CMK (cell line): ENCODE measurements at places on chromosomes 5 and 9.

- no peak for DNase-seq
Observed at GRCh38 chr9:96150324-96151227, 151.4 kb downstream of the HSD17B3 start.

DNA sequence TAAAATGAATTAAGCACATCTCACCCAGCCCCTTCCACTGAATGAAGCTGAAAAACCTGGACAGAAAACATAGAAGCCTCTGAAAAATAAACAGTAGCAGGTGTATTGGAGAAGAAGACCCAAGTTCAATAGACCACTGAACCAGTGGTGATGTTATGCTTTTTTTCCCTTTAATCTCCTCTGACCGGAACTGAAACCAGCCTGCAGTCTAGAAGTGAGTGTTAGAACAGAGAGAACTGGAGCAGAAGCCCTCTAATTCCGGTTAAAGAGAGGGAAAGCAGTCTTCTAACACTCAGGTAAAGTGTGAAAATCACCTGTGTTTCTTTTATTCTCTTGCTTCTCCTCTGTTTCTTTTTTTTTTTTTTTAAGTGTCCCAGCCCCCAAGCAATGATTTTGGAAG is 83.5 kb upstream of the CCL21 start:
- DNase-seq: no peak

DNA sequence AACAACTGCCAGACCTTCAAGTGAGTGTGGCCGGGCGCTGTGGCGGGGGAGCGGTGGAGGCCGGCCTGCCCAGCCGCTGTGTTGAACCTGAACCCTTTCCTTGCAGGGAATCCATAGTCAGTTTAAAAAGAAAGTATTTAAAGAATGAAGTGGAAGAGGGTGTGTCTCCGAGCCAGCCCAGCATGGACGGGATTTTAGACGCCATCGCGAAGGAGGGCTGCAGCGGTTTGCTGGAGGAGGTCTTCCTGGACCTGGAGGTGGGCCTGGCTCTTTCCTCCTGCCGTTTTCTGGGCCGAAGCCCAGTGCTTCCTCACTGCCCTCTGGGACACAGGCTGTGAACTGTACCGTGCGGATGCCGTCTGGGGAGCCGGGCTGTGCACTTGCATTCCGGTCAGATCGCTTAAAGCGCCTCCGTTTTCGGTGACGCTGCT is 19.1 kb downstream of the EXOC3 start:
- no peak for DNase-seq

DNA sequence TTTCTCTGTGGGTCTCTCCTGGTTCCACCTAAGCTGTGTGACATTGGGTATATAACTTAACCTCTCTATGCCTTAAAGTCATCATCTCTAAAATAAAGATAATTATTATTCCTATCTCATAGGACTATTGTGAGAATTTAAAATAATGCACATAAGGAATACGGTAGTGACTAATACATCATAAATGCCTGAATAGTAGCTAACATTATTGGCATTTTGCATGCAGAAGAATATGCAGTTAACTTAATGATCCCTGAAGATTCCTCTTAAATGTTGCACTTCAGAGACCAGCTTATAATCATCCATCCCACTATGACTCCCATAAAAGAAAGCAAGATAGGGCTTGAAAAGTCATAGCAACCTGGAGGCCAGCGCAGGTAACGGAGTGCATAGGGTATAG is 32.4 kb downstream of the OXCT1 start:
- DNase-seq: no peak

DNA sequence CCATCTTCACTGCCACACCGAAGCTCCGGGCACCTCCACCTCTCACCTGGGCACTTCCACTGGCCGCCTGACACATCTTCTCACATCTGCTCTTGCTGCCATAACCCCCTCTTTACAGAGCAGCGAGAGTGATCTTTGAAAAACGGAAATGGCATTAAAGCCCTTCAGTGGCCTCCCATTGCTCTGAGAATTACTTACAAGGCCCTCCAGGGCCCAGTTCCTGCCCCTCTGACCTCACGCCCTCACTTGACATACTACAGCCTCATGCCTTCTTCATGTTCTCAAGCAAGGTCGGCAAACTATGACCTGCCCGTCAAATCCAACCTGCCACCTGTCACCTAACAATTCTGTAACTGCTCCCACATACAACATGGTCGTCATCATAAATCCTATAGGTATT is 187.3 kb downstream of the NR3C1 start:
- no peak for DNase-seq

DNA sequence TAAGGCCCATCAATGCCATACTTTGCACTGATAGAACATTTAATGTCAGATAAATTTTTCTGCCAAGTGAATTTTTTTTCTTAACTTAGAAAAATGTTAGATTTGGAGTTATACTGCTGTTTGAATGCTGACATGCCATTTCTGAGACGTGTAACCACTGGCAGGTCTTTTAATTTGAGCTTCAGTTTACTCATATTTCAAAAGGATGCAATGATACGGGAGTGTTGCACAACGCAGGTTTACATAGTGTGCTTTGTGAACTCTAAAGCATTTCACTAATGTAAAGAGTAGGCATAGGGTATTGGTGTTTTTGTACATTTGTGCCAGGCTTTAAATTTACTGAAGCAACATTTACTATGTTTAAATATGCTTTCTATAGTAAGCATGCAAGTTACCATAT is 4.2 kb downstream of the ZBTB43 start:
- no peak for DNase-seq

DNA sequence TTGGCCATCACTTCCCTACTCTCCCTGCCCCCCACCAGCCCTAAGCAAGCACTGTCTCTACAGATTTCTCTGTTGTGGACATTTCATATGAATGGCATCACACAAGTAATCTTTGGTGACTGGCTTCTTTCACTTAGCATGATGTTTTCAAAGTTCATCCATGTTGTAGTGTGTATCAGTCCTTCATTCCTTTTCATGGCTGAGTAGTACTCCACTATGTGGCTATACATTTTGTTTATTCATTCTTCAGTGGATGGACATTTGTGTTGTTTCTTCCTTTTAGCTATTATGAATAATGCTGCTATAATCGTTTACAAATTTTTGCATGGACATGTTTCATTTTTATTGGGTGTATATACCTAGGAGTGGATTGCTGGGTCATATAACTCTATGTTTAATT is 84.1 kb downstream of the DAP start:
- DNase-seq: no peak

- no peak for DNase-seq
Observed at GRCh38 chr5:165139262-165139661, 1633.8 kb downstream of the MAT2B start.

- no peak for DNase-seq
Observed at GRCh38 chr9:89592213-89592815, 12.5 kb upstream of the GADD45G start.

DNA sequence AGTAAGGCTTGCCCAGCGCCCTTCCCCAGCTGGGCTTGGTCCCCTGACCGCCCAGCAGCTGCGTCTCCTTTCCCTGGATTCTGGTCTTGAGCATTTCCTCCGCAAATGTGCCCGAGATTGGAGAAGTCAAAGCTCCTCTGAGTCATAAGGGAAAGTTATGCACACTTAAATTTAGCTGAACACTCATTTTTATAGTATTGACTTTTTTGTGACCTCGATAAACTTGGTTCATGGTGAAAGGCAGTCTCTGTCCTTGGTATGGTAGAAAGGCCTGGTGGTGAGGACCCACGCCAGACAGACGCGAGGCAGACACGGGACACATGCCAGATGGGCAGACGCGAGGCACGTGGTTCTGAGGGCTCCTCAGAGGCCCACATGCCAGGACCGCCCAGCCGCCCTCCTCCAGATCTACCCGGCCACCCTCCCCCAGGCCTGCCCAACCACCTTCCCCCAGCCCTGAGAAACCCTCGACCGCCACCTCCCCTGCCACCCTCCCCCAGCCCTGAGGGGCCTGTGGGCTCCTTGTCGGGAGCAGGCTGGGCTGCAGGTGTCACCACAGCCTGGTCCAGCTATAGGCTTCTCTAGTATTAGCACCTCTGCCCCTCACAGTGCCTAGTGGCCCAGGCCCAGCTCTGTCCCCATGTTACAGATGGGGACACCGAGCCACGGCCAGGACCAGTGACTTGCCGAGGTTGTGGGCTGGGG is 60.9 kb upstream of the CACNA1B start:
- no peak for DNase-seq

GRCh38 chr5:159768243-159768642 is 148.0 kb upstream of the ADRA1B start:
- DNase-seq: no peak

GRCh38 chr5:88785746-88786565 is 97.0 kb downstream of the MEF2C start:
- DNase-seq: no peak

GRCh38 chr5:56833325-56833724 is 18.0 kb downstream of the MAP3K1 start:
- no peak for DNase-seq

DNA sequence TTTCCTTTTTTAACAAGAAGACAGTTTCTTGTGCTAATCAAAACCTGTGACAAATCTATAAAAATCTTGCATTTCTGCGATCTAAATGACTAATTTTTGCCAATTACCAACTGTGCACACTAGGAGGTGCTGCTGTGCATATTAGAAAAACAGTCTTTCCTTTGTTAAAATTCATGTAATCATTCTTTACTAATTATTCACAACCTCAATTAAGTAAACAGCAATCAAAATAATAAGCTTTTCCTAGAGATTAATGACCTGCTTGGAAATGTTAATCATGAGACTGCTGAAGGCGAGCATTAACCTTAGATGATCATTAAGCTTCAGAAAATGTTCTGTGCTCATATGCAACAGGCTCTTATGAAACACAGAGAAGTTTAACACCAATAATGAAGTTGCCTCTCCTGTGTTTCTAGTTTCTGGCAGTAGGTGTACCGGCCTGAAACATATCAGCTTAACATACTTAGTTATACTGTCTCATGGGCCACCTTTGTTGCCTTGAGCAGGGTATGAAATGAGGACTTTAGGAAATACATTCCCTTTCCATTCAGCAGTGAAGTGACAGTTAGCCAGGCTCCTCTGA is 17.7 kb downstream of the RFESD start:
- DNase-seq: no peak

DNA sequence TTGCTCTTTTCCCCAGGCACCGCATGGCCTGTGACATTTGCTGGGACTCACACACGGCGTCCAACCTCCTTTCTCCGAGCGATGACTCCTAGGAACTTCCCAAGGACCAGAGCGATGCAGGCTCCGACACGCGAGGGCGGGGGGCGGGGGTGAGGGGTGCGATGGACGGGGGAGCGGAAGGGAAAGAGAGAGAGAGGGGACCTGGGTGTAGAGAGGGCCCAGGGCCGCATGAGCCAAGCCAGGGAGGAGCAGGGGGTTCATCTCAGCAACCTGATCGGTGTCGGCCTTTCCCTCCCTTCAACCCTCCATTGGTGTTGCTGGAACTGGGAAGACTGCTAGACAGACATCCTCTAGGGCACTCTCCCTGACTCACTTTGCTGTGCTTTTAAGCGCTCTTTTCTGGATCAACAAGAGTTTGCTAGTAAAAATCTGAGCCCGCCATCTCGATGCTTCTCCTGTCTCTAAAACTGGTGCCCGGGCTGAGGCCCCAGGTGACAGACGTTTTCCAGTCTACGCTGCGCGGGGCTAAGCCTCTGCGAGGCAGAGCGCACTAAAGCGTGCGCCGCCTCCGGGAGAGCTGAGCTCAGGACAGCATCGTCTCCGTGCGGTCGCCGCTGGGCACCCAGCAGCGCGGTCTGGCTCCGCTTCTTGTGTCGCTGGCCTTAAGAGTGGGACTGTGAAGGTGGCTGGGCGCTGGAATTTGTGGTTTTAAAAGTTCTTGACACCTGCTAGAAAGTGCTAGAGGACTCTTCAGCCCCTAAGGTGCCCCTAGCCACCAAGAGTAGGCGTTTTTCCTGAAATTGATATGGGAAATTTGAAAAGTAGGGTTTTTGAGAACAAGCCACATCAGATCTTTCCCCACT is 1.0 kb upstream of the TSLP start:
- no peak for DNase-seq

DNA sequence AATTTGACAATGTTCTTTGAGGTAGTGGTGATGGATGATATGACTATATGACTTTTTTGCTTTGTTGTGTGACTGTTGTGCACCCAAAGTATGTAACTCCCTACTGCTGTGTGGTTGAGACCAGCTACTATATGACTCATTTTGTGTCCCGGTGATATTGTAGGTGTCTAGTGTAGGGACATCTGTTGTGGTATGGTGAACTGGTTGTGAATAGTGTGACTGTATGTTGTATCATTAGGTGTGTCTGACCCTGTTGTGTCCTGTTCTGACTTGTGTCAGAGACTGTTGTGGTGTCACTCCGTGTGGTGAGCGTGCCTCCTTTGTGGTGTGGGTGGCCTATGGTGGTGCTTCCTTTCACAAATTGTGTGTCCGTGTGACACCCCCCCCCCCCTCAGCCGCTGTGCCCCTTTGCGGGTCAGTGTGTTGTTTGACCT is 11.2 kb upstream of the CXXC5 start:
- no peak for DNase-seq

- no peak for DNase-seq
Observed at GRCh38 chr9:113992994-113993393, 85.1 kb downstream of the AMBP start.

DNA sequence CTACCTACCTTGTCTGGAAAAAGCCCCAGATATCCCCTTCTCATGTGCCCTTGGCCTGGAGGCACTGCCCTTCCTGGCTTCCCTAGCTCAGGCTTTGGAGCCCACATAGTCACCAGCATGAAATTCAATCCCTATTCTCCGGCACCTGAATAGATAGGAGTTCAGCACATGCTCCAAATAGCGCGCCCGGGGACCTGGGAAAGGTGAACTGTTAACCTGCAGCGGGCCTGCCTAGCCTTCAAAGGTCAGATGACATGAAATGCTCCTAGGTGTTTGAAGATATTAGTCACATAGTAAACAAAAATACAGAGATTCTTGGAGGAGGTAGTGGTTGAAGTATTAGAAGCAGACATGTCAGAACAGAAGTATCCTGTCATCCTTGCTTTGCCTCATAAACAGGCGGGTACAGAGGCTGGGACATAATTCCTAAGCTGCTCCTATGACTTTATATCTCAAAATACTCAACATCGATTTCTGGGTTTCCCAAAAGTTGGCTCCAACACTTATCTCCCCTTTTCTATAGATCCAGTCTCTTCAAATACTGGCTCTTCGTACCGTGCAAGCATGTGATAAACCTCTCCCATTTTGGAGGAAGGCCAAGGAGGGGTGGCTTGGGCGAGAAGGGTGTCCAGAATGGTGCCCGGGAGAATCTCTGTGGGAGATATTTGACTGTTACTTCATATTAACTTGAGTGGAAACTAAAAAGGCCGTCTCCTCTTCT is 88.0 kb upstream of the ANKH start:
- DNase-seq: no peak

DNA sequence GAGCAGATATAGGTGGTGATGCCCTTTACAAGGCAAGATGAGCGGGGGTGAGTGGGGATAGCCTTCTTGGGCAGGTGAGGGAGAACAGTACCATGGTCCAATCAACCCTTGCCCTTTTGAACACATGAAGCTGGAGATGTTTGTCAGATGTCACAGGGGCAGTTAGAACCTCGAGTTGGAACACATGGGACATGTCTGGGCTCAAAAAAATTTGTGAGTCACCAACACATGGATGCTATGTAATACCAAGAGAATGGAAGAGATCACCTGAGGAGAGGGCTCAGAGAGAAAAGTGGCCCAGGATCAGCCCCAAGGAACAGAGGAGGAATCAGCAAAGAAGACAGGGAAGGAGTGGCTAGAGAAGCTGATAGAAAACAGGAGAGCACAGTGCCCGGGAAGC is 4.7 kb downstream of the PHYKPL start:
- DNase-seq: no peak
